Cardiac muscle cell (in vitro differentiated cells and primary cell): ENCODE measurements at places on chromosomes 2 and 18.

- peak; percentile 86 for DNase-seq
Observed at GRCh38 chr18:7272311-7273049, 41.6 kb downstream of the LRRC30 start.

DNA sequence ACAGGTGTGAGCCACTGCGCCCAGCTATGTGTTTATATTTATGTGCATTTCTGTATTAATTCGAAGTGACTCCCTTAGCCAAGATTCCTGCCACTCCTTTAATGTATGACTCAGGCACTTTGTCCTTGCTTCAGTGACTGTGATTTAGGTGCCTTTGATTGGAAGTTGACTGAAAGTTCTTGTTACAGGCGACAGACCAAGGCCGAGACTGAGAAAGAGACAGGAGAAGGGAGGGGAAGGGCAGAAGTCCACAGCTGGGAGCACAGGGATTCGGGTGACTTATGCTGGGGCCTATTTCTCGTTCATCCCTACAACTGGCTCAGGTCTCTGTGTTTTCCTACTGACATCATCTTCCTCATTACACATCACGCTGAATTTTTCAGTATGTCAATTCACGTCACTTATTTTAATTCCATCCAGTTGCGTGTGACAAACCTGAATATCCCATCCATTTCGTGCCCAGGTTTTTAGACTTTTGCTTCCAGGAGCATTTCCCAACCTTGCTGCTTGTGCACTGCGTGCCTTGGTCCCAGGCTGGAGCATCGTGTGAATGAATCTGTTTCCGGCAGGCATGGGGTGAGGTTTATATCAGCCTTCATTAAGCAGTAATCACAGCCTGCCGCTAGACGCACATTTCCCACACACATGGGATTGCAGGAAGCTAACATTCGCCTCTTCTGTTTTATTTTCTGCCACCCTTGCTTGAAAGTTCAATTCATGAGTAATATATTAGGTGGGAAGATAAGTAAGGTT lies 42.4 kb downstream of the TMEM18 start:
- DNase-seq, result no peak

DNA sequence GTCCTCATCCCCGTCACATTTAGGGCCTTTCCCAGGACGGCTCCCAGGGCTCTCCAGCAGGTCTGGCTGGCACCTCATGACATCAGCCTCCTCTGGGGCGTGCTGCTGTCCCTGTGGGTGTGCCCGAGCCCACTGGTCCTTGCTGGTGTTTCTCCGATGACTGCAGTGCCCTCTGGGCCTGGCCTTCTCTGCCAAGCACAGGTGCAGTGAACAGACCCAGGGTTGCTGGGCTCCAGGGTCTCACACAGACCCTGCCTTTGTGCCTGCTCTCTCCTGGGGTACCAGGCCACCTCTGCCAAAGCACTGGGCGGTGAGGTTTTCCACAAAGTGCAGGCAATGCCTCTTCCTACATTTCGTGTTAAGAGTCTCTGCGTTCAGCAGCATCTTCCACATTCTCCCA lies 246.1 kb downstream of the ACKR3 start:
- DNase-seq, result no peak

DNA sequence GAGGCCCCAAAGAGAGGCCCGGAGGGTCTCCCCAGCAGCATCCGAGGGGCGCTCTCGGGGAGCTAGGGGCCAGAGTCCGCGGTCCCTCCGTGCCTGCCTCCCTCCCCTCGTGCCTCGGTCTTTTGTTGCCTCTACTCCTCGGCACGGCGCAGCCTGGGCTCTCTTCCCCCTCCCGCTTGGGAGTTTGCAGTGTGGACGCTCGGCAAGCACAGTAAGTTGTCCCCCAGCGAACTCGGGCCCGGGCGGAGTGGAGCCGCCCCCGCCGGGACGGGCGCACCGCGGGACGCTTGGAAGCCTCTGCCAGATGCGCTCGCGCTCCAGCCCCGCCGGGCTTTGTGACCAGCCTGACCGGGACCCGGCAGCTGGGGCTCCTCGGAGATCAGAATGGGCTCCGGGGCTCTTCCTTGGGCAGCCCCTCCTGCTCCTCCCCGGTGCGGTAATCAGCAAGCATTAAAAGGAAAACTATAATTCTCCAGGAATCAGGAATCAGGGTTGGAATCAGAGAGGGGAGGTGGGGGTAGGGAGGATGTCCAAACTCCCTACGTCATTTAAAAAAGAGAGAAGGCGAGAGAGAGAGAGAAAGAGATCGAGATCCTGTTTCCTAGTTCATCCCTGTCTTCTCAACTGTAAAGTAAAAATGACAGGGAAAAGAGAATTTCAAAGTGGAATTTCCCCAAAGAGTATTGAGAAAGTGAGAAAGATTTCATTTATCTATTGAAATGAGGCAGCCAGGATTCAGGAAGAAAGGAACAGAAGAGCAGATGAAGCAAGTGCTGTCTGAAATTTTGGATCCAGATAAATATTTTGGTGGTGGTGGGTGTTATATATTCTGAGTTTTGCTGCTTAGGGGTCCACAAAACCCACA lies 786 bp upstream of the TMEM200C start:
- peak; percentile 81 for DNase-seq

- DNase-seq, result no peak
Observed at GRCh38 chr2:200247494-200247893, 59.0 kb upstream of the SPATS2L start.

- DNase-seq, result no peak
Observed at GRCh38 chr2:222872551-222872950, 11.7 kb downstream of the ACSL3 start.

- DNase-seq, result no peak
Observed at GRCh38 chr2:186496401-186496800, 10.3 kb downstream of the ZC3H15 start.

DNA sequence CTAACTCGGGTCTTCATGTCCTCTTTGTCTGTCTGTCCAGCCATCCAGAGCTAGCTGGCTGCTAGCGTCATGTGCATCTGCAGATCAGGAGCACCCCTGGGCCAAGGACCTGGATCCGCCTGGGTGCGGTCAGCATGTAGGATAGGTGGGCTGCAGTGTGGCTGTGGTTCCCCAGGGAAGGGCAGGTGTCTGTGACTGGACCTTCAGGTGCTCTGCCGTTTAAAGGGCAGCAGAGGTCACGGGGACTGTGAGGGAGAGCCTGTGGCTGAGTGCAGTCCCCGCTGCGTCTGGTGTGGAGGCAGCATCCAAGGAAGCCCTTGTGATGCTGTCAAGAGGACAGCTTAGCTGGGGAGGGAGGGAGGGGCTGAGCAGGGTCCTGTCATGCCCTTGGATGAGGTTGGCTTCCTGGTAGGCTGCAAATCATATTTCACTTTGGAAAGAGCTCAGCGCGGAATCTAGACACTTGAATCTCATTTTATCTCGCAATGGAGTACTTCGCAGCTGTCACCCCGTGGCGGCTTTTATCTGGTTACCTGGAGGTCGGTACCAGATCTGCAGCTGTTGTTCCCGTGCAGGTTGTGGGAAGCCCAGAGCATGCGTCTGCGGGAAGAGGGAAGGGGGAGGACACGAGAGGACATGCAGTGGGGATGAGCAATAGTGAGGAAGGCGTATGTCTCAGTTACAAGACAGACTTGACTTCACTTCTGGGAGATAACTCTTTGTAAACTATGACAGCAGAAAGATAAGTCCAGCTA lies 5.9 kb upstream of the RALB start:
- no peak for DNase-seq

DNA sequence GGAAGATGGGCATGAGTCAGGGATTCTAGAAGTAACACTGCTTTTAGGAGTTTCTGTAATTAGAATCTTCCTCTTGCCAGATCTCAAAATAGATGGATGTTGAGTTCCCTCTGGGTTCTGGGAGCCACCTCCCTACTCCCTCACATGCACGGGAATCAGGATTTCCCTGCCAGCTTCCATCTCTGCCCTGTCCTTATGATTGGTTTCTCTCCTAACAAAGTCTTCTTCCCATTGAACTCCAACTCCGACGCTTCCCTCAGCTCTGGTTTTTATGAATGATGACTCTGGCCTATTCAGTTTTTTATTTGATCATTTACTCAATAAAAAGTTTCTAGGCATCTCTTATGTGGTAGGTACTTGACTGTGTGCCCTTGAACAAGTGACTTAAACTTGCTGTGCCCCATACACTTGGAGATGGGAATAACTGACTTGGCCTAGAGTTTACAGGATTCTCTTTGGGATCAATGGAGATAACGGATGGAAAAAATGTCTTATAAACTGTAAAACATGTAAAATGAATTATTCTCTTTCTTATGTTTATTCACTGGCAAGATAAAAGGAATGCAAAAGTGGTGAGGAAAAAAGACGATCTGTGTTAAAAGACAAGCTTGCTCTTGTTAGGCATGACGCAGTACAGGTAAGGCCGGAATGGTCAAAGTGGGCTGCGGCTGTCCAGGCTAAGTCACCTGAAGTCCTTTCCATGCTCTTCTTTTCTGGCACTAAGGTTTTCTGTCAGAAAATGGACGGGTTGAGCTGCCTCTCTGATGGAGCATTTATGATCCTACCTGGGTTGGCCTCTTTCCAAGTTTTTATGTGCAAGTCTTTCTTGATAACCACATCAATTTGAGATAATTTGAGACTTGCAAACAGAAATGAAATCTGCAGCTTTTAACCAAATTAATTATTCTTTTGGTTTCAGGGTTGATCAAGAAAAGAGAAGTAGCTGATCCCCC lies 199.6 kb downstream of the MYCN start:
- no peak for DNase-seq

GRCh38 chr18:37873416-37873815 lies 307.8 kb upstream of the CELF4 start:
- no peak for DNase-seq

DNA sequence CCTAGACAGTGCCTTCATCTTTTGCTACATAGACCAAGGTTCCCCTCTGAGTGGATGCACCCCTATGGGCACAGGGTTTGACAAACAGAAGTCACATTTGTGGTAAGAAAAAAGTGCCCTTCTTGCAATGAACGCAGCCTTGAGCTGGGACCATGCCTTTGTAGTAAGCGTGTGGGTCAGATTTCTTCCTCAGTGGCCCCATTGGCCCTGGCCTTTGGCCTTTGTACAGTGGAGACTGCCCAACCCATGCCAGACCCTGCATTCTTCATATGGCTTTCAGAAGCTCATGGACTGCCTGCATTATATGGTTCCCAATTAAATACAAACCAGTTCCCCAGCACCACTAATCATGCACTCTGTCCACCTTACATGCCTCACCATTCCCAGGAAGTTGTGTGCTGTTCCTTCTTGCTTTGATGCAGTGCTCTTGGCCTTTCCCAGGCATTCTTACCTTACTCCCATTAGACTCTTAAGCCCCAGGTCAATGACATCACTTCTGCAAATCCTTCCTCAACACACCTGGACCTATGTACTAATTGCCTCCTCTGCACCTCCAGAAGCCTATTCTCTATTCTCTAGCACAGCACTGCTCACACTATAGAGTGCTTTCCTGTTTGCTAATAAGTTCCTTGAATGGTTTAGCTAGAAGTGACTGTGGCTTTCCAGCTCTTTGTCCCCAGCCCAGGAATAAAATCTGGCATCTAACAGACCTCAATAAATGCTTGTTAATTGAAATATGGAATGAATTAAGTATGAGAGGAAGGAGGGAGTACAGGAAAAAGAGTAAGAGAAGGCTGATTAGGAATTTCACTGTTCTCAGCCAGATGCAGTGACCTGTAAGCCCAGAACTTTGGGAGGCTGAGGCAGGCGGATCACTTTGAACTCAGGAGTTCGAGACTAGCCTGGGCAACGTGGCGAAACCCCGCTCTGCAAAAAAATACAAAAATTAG lies 60.2 kb downstream of the TMEM247 start:
- no peak for DNase-seq

DNA sequence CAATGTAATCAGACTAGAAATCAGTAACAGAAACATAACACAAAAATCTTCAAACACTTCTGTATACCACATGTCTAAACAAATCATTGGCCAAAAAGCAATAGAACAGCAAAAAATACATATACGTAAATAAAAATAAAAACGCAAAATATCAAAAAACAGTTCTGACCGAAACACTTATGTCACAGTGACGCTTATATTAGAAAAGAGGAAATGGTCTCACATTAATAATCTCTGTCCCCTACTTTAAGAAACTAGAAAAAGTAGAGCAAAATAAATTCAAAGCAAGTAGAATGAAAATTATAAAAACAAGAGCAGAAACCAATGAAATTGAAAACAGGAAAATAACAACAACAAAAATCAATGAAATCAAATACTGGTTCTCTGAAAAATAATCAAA lies 41.9 kb downstream of the TMEM131 start:
- DNase-seq, result no peak

- no peak for DNase-seq
Observed at GRCh38 chr18:3036108-3036507, 23.2 kb upstream of the LPIN2 start.

GRCh38 chr2:104078431-104079157 lies 775.3 kb upstream of the POU3F3 start:
- no peak for DNase-seq

GRCh38 chr18:3758531-3758930 lies 308.6 kb downstream of the TGIF1 start:
- no peak for DNase-seq

GRCh38 chr18:62523631-62524439 lies 1.0 kb downstream of the ZCCHC2 start:
- peak; percentile 59 for DNase-seq

GRCh38 chr18:37275237-37275741 lies 290.3 kb downstream of the CELF4 start:
- DNase-seq, result no peak

DNA sequence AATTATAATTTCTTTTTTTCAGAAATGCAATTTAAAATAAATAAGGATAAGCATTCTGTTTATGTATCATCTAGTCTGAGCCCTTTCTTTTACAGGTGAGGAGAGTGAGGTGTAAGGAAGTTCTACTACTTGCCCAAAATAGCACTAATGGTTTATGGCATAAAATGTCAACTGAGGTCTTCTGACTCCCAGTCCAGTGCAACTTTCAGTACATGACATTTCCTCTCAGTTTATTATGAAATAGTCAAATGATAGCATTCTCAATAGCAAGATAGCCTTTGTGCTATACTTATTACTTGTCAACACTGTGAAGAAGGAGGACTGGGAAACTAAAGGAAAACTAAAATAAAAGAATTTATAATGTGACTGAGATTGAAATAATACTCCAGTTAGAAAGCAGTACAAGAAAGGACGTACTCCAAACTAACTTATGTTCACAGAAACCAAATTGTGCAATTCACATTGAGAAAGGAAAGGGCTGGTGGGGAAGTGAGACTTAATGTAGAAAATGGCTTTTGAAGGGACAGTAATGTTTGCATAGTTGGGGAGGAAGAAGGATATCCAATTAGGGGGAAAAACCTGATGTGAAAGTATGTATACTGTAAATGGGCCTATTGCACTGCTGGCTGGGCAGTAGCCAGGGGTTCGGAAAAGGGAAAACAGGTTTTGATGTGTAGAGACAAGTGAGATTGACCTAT lies 166.7 kb upstream of the ZEB2 start:
- no peak for DNase-seq

DNA sequence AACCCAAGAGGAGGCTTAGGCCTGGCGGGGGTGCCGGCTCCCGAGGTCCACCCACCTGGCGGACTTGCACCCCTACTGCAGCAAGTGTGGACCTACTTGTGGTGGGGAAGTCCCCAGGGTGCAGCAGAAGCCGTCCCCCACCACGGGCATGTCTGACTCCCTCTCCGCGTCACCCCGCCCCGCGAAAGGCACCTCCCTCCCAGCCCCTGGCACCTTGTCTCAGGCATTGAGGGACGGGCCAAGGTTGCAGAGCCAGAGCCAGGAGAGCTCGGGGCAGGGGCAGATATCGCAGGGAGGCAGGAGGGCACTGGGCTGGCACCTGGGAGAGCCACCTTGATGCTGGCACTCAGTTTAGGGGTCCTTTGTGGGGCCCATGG lies 19.0 kb downstream of the CROCC2 start:
- no peak for DNase-seq

- no peak for DNase-seq
Observed at GRCh38 chr2:160007111-160007510, 55.3 kb downstream of the PLA2R1 start.

- no peak for DNase-seq
Observed at GRCh38 chr2:191350826-191351225, 105.6 kb downstream of the MYO1B start.
